Tibial artery (tissue), 4 donors: ENCODE measurements at places on chromosomes 2 and 18.

GRCh38 chr2:30768036-30768686 is 39.1 kb downstream of the CAPN13 start:
- DNase-seq: no peak
- H3K4me1 ChIP-seq: no peaks in the 10 kb centered on the region
- H3K36me3 ChIP-seq: no peaks in the 10 kb centered on the region
- H3K27me3 ChIP-seq: no peaks in the 10 kb centered on the region
- H3K27ac ChIP-seq: no peak overlapping the region
- no peak overlapping the region for H3K4me3 ChIP-seq

DNA sequence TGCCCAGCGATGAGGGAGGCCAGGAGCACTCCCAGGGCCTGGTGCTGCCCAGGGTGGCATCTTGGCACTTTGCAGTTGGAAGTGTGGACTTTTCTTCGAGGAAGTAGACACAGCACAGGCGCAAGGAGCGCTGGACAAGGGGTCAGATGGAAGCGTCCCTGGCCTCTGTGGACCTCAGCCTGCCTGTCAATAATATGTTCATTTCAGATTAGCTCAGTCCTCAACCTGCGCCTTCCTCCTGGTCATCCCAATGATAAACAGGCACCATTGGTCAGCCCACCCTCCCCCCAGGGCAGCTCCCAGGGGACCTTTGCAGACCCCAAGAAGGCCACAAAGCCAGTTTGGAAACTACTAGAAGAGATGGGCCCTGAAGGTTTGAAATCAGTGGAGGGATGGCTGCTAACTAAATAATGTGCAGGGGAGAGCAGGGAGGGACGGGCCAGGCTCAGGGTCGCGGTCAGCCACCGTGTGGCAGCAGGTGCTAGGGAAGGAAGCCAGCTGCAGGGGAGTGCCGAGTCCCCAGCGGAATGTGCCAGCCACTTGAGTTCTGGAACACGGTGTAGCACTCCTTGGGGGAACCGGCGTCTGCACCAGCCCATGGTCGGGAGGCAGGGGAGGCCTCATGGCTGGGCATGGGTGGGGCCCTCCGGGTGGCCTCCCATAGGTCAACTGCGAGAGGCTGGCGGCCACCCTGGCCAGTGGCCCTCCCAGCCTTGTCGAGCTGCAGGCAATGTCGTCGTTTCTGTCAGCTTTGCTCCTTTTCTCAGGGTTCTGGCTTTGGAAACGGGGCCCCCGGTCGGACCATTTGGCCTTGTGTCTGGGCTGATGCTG is 59.9 kb downstream of the ADI1 start:
- no peaks in the 10 kb centered on the region for H3K27me3 ChIP-seq
- DNase-seq: no peak
- no peak overlapping the region for H3K4me3 ChIP-seq
- peaks cover 8% of the 10 kb centered on the region for H3K4me1 ChIP-seq
- no peak overlapping the region for H3K27ac ChIP-seq

DNA sequence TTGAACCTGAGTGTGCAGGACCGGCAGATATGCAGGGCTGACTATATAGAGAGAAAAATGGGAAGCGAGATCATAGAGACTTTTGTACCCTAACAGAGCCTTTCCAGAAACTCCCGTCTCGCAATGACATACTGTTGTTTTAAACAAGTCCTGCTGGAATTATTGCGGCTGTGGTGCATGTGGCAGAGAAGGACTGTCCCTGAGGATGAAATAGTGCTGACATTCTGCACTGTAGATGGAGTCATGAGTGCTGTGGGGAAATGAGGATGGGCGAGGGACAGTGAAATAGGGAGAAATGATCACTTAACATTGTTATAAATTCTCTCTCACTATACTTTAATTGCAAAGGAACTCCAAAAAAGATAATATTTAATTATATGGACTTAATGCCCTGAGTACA is 50.4 kb upstream of the KLHL14 start:
- no peak overlapping the region for H3K27ac ChIP-seq
- H3K27me3 ChIP-seq: no peaks in the 10 kb centered on the region
- H3K4me1 ChIP-seq: no peaks in the 10 kb centered on the region

GRCh38 chr2:170869461-170869860 is 52.8 kb downstream of the GAD1 start:
- no peaks in the 10 kb centered on the region for H3K4me1 ChIP-seq
- H3K4me3 ChIP-seq: no peak overlapping the region
- H3K27ac ChIP-seq: no peak overlapping the region
- no peaks in the 10 kb centered on the region for H3K27me3 ChIP-seq

GRCh38 chr18:36217348-36217747 is 30.1 kb downstream of the MOCOS start:
- H3K27ac ChIP-seq: no peak overlapping the region
- no peak overlapping the region for H3K4me3 ChIP-seq
- DNase-seq: no peak
- H3K4me1 ChIP-seq: no peaks in the 10 kb centered on the region
- H3K27me3 ChIP-seq: no peaks in the 10 kb centered on the region

GRCh38 chr18:76524900-76525698 is 30.1 kb upstream of the ZNF516 start:
- no peaks in the 10 kb centered on the region for H3K36me3 ChIP-seq
- no peak for DNase-seq
- no peaks in the 10 kb centered on the region for H3K4me1 ChIP-seq
- H3K4me3 ChIP-seq: peak overlapping the region; percentile 17
- no peaks in the 10 kb centered on the region for H3K27me3 ChIP-seq
- H3K27ac ChIP-seq: no peak overlapping the region
